ENCODE measurements at places on chromosomes 6 and 20. TPM values are rescaled to one million over a fixed set of nuclear protein-coding genes. Genes with fewer than 3 reads are reported as not detected.
A peak's percentile ranks its signal among the peaks of the same experiment; 100 is the strongest.

GRCh38 chr20:22763257-22763906 is 179.0 kb upstream of the FOXA2 start:
- peak; percentile 91 for DNase-seq

DNA sequence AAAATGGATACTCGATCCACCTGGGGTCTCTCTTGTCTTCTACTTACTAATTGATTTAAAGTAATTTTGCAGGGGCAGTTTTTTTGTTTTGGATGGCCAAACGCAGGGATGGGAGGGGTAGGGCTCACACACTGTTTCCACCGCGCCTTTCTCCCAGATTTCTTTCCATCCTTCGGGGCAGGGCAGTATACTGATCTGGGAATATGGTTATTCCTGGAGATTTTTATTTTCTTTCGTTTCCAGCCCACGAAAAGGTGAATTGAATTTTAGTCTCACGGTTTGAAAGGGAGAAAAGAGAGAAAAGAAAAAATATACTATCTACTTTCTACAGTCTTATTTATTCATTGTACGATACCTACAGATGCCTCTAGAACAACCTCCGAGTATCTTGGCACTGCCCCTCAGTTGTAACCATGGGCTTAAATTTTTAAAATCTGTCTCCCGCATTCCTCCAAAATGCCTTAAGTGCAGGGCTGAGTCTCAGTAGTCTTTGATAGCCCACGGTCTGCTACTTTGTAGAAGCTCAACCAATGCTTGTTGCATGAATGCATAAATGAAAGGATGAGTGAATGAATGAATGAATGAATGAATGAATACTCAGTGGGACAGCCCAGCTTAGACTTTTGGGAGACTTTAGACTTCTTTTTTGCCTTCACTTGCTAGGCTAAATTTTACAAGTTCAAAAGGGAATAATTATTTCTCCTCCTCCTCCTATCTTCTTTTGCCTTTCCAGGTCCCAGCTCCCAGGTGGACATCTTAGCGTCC is 18.1 kb upstream of the TRIM27 start:
- DNase-seq = no peak

DNA sequence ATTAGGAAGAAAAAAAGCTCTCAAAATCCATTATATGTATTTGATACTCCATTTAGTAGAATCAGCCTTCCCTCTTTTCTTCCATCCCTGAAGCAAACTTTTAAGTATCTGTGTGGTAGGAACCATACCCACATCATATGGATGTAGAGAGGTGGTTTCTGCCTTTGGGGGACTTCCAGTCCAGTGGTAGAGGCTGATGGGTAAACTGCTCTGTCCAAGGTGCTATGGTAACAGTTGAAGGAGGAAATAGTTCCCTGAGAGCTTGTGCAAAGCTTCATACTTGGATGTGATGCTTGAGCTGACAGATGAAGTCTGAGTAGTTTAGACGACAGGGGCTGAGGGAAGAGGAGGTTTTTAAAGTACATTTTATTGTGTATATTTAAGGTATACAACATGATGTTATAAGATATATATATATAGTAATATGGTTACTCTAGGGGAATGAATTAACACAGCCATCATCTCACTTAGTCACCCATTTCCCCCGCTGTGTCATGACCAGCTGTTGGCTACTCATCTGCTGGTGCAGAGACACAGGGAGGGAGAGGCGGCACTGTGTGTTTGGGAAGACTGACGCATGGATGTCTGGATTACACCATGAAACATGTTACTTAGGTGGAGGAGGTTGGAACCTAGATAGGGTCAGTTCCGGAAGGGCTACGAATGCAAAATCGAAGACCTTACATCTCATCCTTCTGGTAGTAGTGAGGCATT is 185.2 kb downstream of the FARS2 start:
- peak; percentile 10 for DNase-seq

- peak; percentile 64 for DNase-seq
Measured at GRCh38 chr6:45209762-45210161, 118.4 kb upstream of the RUNX2 start.

The HUS1B gene
- 0.99 TPM for total RNA-seq

GRCh38 chr6:7145885-7146828 is 38.4 kb downstream of the RREB1 start:
- peak; percentile 68 for DNase-seq

Data from mammary epithelial cell (primary cell).